ENCODE measurements at places on chromosomes 7 and 10. TPM values are rescaled to one million over a fixed set of nuclear protein-coding genes. Genes with fewer than 3 reads are reported as not detected.

Gene PRSS37
- not detected for total RNA-seq

Gene ZNF853
- total RNA-seq: under 0.01 TPM

Gene POM121L12
- not detected for total RNA-seq

Gene AP5Z1
- 63.0 TPM for total RNA-seq

Gene TWIST1
- total RNA-seq: 34.4 TPM

Gene TUBB8
- not detected for total RNA-seq

Gene HHEX
- total RNA-seq: 7.9 TPM

Gene CACNB2
- total RNA-seq: 0.14 TPM

Gene SNX10
- 0.72 TPM for total RNA-seq

Gene SORCS3
- not detected for total RNA-seq

Gene RELN
- total RNA-seq: 0.14 TPM

Gene KCNH2
- total RNA-seq: not detected

Gene EN2
- not detected for total RNA-seq

Gene ASAH2
- 0.72 TPM for total RNA-seq

Gene UCMA
- not detected for total RNA-seq

Gene PDZD7
- 0.57 TPM for total RNA-seq

Gene NRAP
- total RNA-seq: not detected

Gene ASAH2B
- total RNA-seq: 5.9 TPM

Gene KIF11
- 47.4 TPM for total RNA-seq
